LoVo (cell line): ENCODE measurements at places on chromosomes 5 and 9.
A peak's percentile ranks its signal among the peaks of the same experiment; 100 is the strongest.

GRCh38 chr5:58898006-58898405, 315.1 kb downstream of the RAB3C start:
- no peak for DNase-seq

DNA sequence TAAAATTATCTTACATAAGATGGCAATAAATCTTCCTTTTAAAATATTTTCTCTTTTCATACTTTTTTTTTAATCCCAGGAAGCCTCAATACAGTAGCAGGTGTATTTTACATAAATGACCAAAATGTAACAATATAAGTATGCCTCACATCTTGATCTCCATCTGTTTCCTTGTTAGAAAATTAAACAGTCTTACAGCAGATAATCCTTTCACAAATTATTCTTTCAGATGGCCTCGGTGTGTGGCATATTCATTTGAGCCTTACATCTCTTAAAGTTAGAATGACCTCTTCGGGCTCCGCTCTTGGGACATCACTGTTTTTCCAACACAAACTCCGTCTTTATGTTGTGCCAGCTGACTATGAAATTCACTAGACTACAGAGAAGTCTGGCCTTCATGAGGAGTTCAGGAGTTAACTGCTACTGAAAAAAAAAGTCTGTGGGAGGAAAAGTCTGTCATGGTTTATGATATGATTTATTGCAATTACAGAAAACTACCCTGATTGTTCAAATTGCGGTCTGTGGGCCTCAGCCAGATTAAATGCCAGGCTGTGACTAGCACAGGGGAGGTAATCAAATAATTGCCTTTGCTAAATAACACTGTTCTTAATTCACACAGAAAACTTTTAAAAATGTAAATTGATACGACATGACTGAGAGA, 292.9 kb upstream of the PUM3 start:
- no peak for DNase-seq

DNA sequence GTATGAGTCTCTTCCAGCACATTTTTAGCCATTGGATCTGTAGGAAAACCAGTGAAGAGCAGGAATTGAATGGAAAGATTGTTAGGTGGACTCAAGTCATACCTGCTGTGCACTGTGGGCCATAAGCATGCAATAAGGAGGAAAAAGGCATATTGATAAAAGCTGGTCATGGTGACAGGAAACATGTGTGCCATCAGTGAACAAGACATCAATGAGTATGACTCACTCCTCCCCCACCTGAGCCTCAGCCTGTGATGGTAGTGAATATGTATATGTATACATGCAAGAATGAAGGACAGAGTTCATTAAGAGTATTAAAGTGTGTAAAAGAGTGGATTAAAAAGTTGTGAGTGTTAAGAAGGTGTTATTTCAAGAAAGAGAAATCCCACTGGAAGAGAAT, 164.5 kb downstream of the TMEM38B start:
- DNase-seq, result no peak

DNA sequence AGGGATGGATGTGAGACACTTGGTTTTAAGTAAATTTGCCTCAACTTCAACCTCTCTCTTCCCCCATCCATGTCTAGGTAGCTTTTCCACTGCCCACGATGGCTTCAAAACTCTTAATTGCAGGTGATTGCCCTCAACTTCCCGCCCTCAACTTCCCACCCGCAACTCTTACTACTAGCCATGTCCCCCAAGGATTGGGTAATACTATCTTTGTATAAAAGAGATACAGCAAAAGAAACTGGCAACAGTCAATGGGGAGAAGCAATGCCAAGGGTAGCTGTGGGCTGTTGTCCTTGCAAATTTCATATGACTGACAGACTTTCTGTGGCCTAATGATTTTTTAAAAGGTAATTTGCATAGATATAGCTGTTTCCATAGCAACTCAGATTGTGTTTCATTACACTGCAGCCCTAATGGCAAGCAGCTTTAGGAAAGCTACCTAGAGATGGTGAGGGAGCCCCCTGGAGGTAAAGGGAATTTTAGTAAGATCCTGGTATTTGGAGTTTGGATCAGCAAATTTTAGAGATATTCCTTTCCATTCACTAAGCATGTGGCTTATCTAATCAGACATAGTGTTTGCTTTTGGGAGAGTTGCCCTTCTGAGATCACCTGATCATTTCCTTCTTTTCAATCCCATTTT, 421.5 kb upstream of the DAP start:
- peak; percentile 30 for DNase-seq

GRCh38 chr5:122896598-122897282, 51.3 kb downstream of the SNX24 start:
- DNase-seq, result no peak

DNA sequence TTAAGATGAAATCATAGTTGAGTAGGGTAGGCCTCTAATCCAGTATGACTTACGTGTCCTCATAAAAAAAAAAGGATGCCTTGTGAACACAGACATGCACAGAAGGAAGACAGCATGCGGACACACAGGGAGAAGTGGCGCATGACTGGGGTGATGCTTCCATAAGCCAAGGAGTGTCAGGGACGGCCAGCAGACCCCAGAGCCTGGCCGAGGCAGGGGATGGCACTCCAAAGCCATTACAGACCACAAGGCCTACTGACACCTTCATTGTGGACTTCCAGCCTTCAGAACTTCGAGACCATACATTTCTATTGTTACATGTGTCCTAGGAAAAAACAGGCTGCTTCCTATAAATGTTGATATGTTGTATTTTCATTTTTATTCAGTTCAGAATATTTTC, 19.9 kb downstream of the EHMT1 start:
- DNase-seq, result no peak

- no peak for DNase-seq
These were observed 11.1 kb downstream of the IL33 start for GRCh38 chr9:6226696-6227095.

- DNase-seq, result no peak
These were observed 76.2 kb upstream of the NTRK2 start for GRCh38 chr9:84593352-84593751.

DNA sequence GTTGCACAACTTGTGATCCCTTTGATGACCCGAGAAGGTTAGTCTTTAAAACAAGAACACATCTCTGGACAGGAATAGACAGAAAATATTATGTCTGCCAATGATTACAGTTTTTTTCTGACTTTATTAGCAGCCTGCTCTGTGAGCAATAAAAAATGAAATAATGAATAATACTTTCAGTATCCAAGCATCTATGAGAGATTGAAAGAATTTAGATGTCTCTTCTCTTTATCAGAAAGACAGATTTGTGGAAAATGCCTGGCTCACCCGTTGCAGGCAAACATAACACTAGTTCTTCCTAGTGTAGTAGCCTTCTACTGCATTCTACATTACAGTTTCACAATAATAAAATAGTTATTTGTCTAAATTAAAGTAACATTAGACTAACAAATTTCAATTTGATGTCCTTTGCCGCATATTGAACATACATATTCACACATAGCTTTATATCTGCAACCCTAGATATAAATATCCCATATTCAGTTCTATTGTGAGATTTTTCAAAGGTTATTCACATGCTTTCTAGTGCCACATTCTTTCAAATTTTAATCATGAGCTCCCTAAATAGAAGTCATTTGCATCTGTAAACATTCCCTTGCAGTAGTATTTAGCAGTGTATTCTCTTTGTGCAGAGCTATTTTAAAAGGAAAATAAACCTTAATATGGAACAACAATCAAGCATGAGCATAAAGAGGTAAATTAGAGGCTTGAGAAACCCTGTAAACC, 267.3 kb downstream of the EFNA5 start:
- DNase-seq, result no peak

DNA sequence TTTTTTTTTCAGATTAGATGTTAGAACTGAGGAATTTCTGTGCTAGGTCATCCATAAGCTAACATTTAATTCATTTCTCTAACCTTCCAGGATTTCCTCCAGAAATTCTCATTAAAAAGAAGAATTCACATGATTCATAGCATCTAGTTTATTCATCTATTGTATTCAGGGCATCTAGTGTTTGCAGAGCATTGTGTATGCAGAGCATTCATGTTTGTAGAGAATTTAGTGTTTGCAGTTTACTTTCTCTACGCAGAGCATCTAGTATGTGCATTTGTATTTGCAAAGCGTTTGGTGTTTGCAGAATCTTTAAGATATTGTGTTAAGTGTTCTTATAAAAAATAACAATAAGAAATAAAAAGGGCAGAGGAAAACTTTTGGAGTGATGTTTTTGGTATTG, 491.1 kb downstream of the MTRR start:
- no peak for DNase-seq

- DNase-seq, result peak; percentile 8
These were observed 1.2 kb upstream of the GABRA1 start for GRCh38 chr5:161846746-161847145.

DNA sequence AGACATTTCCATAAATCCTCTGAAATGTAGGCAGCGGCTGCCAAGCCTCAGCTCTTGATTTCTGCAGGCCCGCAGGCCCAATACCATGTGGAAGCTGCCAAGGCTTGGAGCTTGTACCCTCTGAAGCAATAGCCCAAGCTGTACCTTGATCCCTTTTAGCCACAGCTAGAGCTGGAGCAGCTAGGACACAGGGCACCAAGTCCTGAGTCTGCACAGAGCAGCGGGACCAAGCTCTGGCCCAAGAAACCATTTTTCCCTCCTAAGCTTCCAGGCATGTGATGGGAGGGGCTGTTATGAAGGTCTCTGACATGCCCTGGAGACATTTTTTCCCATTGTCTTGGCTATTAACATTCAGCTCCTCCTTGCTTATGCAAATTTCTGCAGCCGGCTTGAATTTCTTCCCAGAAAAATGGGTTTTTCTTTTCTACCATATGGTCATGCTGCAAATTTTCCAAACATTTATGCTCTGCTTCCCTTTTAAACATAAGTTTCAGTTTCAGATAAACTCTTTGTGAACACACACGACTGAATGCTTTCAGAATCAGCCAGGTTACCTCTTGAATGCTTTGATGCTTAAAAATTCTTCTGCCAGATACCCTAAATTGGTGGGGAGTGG, 14.4 kb upstream of the ZFR start:
- no peak for DNase-seq

GRCh38 chr5:168076561-168076991, 214.9 kb upstream of the WWC1 start:
- DNase-seq, result no peak

DNA sequence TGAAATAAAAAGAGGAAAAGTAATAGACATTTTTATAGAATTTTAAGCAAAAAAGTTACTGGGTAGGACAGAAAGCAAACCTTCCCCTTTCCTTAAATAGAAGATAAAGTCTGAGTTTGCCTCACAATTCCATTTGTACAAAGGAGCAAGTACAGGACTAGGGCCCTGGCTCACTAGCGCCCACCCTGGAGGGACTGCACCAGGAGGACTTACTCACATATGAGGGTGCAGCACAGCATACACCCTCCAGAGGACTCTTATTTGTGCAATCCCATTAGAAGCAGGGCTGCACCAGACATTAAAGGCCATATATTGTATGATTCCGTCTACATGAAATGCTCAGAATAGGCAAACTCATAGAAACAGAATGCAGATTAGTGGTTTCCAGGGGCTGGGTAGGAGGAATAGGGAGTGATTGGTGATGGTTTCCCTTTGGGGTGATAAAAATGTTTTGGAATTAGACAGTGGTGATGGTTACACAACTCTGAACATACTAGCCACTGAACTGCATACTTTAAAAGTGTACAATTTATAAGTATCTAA, 4.5 kb downstream of the REEP5 start:
- DNase-seq, result no peak

DNA sequence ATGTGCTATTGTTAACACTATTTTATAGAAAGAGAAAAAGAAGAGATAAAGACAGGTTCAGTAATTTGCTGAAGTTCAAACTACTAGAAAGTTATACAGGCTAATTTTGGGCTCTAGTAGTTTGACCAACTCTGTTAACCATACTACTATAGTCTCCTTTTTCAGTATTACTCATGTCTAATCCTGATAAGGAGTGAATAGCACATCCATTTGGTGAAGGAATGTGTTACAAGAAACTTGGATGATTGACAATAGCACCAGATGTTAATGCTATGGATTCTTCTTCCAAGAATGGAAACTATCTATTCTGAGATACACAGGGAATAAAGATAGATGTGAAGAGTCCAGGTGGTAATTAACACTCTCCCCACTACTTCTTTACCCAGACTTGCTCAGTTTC, 677.3 kb downstream of the PRELID2 start:
- DNase-seq, result no peak

DNA sequence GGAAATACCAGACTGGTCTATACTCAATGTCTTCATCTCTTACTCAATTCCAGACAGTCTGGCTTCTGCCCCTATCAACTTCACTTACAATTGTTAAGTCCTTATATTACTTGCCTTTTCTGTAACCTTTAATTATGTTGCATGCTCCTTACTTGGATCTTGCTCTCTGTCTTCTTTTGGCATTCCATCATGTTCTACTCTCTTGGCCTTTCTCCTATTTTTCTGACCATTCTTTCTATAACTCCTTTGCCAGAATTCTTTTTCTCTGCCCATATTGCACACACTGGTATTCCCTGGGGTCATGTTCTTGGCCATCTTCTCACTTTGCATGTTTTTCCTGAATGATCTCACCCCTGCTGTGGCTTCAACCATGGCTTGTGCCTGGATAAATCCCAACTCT, 209.8 kb upstream of the ZNF462 start:
- DNase-seq, result no peak

GRCh38 chr5:163571744-163572143, 66.3 kb downstream of the MAT2B start:
- DNase-seq, result peak; percentile 57

DNA sequence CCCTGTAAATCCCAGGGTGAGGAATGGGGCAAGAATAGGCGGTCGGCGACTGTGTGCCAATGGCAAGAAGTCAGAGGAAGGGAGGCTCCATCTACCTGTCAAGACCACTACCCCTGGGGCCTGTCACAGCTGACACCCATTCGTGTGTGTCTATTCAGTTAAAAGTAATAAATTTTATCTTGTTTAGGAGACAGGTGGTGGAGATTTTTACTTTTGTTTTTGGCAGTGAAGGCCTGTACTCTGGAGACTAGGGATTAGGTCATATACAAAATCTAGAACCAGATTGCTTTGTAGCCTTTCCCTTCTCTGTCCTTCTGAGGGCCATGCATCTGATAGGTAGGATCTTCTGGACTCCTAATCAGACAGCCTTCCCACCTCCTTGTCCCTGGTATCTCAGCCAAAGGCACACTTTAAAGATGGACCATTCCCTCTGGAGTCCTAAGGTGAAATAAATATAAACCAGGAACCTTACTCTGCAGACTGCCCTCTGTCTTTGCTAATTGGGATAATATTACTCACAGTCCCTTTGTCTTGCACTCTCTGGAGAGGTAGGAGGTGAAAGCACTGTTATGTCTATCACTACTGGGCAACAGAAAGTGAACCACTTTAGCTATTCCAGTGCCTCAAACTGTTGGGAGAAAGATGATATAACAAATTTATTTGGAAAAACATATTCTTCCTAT, 213.2 kb upstream of the ACTBL2 start:
- DNase-seq, result no peak

- DNase-seq, result peak; percentile 88
These were observed 11.6 kb upstream of the IL12B start for GRCh38 chr5:159341906-159342310.
